ENCODE measurements at places on chromosomes 1 and 21.

DNA sequence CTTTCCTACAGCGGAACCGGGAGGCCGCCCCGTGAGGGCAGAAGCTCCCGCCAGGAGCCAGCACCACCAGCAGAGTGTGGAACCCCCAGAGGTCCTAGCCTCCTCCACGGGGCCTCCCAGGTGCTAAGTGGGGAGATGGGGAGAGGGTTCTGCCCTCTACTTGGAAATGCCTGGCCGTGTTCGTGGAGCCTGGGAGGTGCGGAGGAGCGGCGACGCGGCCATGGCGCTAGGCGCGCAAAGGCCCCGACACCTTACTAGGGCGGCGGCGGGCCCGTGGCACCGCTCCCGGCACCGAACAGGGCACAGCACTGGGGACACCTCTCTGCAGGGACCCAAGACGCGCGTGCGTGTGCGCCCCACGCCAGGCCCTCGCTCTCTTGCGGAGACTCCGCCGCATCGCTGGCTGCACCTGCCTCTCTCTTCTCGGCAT lies 1.3 kb upstream of the CACNA1E start:
- DNase-seq = no peak

- DNase-seq = peak; percentile 38
Observed at GRCh38 chr1:219189021-219189824, 15.5 kb downstream of the LYPLAL1 start.

GRCh38 chr1:37035014-37035691 lies 838 bp upstream of the GRIK3 start:
- DNase-seq = no peak

- DNase-seq = no peak
Observed at GRCh38 chr1:178723546-178723945, 1.5 kb upstream of the RALGPS2 start.

- DNase-seq = no peak
Observed at GRCh38 chr1:59595774-59596173, 219.0 kb upstream of the HOOK1 start.

- DNase-seq = no peak
Observed at GRCh38 chr1:226977643-226978431, 37.7 kb downstream of the COQ8A start.

DNA sequence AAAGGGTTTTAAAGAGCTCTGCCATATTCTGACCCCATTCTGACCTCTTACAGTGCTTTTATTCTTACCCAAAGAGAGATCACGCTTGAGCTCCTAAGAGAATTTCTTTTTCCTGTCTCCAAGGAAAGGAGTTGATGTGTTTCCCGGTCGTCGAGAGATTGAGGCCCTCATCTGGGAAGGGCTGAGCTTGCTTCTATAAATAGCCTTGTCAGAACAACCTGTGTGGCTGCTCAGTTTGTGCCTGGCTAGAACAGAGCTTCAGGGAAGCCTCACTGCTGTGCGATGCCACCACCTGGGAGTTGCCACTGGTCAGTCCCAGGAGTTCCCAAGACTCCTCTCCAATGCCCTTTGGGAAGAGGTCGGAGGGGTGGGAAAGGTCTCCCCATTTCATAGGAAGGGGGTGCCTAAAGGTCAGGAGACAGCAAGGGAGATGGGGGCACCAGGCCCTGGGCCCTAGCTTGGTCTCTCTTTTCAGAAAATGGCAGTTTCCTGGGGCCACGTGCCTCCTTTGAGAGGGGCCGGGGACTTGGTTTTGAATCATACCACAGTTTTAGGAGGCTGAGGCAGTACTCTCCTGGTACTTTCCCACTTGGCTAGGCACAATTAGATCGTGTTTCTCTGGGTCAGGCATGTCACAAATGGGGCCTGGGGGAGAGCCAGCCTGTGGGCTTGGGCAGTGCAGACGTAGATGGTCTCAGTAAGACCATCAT lies 52.1 kb downstream of the EIF2D start:
- peak; percentile 35 for DNase-seq
